ENCODE measurements at places on chromosomes 1 and 21.
A peak's percentile ranks its signal among the peaks of the same experiment; 100 is the strongest.

- no peak for DNase-seq
Observed at GRCh38 chr1:100299521-100300222, 33.7 kb downstream of the RTCA start.

- no peak for DNase-seq
Observed at GRCh38 chr1:215052256-215053015, 30.1 kb upstream of the KCNK2 start.

DNA sequence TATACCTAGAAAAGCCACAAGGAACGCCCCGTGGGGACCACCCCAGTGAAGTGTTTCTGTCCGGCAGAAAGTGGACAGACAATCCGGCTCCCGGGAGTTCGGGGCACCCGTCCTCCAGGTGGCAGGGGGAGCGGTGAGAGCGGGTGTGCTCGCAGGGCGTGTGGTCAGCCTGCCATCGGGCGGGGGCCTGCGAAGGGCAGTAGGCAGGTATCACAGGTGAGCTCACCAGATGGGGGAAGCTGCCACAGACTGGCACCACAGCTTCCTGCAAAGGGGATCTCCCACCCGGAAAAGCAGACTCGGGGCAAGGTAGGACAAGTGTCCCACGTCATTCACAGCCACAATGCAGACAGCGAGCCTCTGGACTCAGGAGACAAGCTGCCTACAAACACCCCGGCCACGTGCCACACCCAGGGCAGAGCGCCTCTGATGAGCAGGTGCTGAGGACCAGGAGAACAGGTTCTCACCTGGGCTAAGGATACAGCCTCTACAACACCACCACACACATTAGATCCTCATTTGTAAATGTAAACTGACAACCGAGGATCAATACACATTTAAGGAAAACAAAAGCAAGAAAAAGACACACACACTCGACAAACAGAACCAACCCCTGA lies 36.4 kb downstream of the VPS26C start:
- no peak for DNase-seq

- no peak for DNase-seq
Observed at GRCh38 chr1:183567584-183567983, 22.7 kb downstream of the NCF2 start.

DNA sequence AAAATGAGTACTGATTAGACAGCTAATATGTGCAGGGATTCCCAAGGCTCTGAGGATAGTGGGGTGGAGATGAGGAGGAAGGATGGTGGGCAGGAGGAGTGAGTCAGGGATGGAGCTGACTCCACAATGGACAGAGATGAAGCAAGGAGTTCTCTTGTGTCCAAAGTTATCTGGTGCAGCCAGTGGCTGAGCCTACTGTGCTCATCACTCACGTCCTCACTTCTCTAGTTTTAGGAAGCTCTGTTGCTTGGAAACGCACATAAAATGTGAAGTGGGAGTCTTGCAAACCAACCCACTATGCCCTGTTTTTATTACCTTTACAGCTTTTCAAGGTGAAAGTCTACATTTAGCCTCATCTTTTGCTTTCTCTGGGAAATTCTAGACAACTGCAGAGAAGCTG lies 36.5 kb upstream of the SAMD13 start:
- no peak for DNase-seq

DNA sequence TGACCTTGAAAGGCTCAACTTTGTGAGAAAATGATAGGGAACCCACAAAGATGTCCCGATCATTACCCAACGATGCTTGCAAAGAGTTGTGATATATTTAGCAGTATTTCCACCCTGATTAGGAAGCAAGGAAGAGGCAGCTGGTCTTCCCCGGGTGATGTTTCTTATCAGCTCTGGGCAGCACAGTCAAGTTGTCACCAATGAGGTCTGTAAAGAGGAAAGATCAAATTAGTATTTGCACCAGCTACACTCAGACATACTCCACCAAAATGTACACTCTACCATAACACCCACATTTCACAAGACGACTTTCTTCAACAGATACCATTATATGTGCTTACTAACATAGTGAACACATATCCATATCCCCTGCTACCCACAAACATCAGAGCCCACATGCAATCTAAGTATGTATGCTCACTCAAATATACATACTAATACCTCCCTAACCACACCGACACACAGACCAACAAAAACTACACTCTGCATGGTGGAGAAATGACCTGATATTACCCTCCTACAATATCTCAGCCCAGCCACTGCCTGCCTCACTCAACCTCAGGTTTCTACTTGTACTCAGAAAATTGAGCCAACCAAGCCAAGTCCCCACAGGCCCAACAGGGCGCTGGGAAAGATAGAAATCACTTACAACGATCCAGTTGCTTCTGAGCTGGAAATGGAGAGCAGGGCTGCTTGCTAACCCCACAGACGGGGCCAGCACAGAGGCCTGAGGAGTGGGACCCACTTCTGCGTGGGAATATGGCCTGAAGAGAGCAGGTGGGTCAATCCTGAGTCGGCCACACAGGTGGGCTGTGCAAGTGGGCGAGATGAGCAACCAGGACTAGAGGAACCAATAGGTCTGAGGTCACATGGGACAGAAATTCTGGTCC lies 4.6 kb upstream of the BTG2 start:
- no peak for DNase-seq

GRCh38 chr1:40155135-40155534 lies 6.1 kb upstream of the RLF start:
- no peak for DNase-seq

GRCh38 chr1:17893891-17894631 lies 138.9 kb downstream of the ACTL8 start:
- DNase-seq, result no peak

DNA sequence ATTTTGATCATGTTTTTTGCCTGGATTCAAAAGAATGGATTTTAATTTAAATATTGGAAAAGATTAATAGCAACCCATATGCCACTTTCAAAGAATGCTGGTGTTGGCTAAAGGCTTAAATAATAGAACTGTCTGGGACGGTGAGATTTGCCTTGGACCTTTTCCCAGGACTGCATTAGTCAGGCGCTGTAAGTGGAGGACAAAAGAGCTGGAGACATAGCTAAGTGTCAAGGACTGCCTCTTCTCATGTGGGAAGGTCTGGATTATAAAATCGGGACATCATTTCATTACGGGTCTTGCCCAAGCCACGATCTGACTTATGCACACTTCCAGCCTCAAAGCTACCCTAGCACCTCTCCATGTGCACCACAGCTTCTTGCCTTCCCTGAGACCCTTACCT lies 458.5 kb upstream of the DEPDC1 start:
- DNase-seq, result no peak

GRCh38 chr21:36073181-36073580 lies 3.4 kb downstream of the CBR1 start:
- DNase-seq, result no peak

GRCh38 chr1:226017070-226017469 lies 17.9 kb upstream of the SDE2 start:
- DNase-seq, result no peak

DNA sequence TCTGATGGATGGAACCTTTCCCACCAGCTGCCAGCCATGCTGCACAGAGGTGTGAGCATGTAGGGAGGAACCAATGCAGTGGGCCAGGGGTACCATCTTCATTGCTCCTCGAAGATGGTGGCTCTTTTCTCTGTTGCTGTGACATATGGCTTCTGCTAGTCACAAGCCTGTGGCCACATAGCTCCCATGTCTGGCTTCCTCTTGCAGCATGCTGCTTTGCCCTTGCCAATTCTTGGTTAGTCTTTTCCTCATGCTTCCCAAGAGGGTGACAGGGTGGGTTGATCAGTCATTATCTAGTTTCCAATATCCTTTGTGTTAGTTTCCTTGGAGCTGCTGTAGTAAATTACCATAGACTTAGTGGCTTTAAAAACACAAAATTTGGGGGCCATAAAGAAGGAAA lies 123.4 kb downstream of the ETS2 start:
- DNase-seq, result no peak

GRCh38 chr1:209600541-209600940 lies 17.0 kb downstream of the CAMK1G start:
- no peak for DNase-seq

DNA sequence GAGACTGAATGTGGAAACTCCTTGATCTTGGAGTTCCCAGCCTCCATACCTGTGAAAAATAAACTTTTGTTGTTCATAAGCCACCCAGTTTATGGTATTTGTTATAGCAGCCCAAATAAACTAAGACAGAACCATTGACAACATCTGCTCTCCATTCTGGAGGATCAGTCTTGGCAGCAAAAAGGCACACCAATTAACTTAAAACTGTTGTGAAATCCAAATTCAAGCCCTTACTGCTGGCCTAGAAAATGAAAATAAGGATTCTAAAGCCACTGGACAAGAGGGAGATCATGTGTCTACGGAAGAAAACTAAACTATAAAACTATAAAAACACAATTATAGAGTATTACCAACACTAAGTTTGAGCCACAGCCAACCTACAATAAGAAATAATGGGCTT lies 172.1 kb upstream of the RNPC3 start:
- no peak for DNase-seq

DNA sequence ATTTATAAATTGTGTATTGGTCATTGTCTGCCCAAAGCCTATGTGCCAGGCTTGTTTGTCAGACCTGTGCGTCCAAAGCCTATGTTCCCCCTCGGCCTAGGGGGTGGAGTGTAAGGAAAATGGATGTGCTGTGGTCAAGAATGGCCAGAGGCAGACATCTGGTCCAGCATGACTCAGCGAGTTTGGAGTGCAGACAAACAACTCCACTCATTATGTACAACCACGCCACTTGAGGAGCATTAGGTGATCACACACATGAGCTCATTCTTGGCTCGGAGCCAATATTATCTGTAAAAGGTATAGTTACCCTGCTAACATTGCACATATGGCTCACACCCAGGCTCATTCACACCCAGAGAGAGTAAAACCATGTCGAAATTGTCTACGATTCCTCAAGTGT lies 1047.6 kb upstream of the ADGRL4 start:
- peak; percentile 60 for DNase-seq

- DNase-seq, result no peak
Observed at GRCh38 chr1:153573351-153573750, 7.7 kb upstream of the S100A2 start.

GRCh38 chr1:182299728-182300616 lies 91.6 kb downstream of the GLUL start:
- DNase-seq, result no peak

DNA sequence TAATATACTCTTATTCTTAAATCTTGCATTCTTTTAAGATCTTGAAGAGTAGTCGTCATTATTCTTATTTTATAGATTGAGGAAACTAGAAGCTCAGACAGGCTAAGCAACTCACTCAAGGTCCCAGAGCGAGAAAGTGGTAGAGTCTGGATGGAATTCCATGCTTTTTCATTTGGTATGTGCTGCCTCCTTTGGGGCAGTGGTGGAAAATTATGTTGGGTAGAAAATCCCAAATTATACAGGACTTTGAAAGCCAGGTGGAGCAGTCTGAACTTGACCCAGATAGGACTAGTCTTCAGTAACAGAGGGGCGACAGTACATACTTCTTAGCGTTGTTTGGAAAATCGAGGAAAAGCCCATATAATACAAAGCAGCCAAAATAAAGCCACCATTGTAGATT lies 205.6 kb downstream of the ATG4C start:
- no peak for DNase-seq

GRCh38 chr1:155944444-155944799 lies 3.0 kb downstream of the RXFP4 start:
- DNase-seq, result no peak

DNA sequence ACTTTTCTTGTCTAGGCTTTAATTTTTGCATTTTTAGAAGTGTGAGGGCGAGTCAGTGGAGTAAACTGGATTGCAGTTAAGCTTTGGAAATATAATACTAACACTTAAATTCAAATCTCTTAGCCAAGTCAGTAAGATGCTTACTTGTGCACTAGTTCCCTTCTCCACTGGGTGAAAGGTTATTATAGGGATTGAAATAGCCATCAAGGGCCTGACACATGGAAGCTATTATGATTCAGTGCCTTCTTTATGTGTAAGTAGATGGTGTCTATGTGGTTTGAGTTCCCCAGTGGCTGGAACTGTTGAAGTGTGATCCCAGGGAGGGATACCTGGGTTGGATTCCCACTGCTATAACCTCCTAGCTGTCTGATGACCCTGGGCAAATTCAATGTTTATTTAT lies 24.7 kb upstream of the DMRTA2 start:
- DNase-seq, result no peak

DNA sequence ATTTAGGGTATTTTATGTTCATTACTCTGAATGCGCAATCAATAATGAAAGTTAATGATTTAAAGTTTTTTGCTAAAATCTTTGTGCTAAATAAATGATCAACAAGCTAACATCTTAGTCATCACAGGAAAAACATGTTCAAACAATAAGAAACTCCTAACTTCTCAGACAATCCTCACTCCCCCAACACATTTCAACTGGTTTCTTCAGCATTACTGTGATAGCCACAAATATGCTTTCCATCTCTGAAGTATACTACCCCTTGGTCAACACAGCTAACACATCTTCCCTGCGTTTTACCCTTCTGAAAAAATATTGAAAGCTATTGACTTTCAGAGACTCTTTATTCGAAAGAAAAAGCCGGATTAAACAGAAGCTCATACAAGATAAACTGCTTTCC lies 85.8 kb downstream of the ZNF644 start:
- DNase-seq, result no peak

GRCh38 chr1:109398343-109399225 lies 866 bp upstream of the SORT1 start:
- no peak for DNase-seq

- DNase-seq, result no peak
Observed at GRCh38 chr1:110239441-110240430, 29.6 kb downstream of the KCNC4 start.

DNA sequence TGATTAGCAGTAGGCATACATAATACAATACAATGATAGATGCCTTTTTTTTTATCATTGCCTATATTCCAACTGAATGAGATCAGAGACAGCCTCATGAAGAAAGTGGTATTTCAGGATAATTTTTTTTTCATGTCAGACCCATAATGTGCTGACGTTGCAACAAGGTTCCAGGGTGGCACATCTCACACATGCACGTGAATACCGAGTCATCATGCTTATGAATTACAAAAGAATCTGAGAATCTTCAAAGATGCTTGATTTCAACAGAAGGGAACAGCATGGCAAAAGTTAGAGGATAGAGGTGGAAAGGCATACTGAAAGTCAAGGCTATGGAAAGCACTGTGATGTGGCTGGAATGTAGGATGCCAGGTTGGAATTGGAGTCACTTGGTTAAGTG lies 5.0 kb upstream of the RNF11 start:
- DNase-seq, result no peak

- DNase-seq, result no peak
Observed at GRCh38 chr1:155872527-155872926, 13.2 kb downstream of the SYT11 start.

GRCh38 chr1:92907949-92908684 lies 53.1 kb downstream of the DIPK1A start:
- DNase-seq, result no peak

- DNase-seq, result no peak
Observed at GRCh38 chr1:184052194-184052559, 647 bp downstream of the TSEN15 start.

- no peak for DNase-seq
Observed at GRCh38 chr21:41739936-41740335, 26.9 kb downstream of the RIPK4 start.

DNA sequence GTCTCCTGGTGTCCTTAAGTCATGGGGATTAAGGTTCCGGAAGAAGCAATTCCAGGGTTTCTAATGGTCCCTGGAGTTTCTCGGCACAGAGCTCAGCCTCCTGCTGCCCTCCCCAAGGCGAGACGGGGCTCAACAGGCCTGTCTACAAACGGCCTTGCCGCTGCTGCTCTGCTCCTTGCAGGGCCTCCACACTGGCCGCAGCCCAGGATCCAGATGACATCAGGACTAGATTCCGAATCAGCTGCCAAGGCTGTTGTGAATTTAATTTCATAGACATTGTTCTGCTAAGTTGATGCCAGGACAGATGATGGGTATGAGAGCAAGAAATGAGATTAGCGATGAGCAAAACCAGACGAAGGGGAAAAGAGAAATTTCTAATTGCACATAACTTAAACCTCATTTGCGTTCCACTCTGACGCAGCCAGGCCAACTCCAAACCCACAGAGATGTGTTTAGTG lies 103.6 kb upstream of the BACE2 start:
- no peak for DNase-seq
